Stimulated activated CD8-positive, alpha-beta memory T cell treated with anti-CD3 and anti-CD28 coated beads, Interleukin-2, amount 100 ng/mL, for 1 hour (primary cell): ENCODE measurements at places on chromosomes 1 and 21.

DNA sequence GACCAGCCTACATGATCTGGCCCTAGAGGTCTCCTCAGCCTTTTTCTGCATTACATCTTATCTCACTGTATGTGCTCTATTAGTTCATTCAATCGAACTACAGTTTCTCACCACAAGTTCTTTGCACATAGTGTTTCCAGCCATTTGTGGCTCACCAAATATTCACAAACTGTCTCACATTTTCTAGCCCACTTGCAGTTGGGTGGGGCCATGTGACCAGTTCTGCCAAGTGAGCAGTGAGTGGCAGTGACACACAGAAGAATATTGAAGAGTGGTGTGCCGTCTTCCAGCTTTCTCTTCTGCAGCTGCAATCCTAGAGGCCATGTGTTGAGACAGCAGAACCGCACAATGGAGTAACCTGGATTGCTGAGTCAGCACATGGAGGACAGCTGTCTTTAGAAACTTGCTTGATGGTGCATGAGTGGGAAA, 103.2 kb upstream of the ZNF644 start:
- DNase-seq: no peak

- DNase-seq: no peak
Measured at GRCh38 chr1:214135886-214136285, 145.1 kb upstream of the SMYD2 start.

DNA sequence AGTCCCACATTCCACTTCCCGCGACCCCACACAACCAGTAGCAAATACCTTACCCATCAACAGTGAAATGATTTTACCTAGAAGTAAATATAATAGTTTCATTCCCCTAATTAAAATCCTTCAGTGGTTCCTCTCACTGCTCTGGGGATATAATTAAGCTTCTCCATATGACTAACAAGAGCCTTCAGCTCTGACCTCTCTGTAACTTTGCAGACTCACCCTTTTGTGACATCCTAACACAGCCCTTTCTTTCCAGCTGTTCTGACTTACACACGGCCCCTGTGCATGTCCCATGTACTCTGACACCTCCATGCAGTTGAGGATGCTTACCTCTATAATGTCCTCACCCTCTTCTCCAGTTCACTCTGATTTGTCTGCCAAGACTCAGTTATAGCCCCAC, 137.3 kb upstream of the SPAG17 start:
- no peak for DNase-seq

DNA sequence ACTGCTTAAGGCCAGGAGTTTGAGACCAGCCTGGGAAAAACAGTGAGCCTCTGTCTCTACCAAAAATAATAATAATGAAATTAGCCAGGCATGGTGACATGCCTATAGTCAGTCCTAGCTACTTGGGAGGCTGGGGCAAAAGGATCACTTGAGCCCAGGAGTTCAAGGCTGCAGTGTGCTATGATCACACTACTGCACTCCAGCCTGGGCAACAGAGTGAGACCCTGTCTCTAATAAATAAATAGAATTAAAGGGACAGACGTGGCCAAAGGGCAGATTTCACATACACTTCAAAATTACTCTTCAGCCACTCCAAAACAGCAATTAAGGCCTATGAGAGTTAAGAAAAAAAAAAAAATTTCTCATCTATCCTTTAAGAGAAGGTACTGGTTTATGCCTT, 45.7 kb downstream of the GATAD2B start:
- DNase-seq: no peak

- DNase-seq: no peak
Measured at GRCh38 chr1:64866689-64867088, 99.7 kb downstream of the JAK1 start.

DNA sequence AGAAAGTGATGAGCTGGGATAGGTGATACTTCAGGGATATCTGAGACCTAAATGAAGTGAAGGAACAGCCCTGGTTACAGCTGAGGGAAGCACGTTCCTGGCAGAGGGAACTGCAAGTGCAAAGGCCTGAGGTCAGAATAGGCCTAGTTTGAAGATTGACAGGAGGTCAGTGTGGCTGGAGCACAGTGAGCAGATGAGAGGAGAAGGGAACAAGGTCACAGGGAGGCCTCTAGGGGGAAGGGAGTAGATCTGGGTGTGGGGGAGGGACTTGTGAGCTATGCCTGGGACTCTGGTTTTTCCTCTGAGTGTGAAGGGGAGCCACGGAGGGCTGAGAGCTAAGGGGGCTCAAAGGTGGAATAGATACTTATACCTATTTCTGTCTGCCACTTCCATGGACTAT, 736.4 kb downstream of the MATN1 start:
- DNase-seq: no peak

DNA sequence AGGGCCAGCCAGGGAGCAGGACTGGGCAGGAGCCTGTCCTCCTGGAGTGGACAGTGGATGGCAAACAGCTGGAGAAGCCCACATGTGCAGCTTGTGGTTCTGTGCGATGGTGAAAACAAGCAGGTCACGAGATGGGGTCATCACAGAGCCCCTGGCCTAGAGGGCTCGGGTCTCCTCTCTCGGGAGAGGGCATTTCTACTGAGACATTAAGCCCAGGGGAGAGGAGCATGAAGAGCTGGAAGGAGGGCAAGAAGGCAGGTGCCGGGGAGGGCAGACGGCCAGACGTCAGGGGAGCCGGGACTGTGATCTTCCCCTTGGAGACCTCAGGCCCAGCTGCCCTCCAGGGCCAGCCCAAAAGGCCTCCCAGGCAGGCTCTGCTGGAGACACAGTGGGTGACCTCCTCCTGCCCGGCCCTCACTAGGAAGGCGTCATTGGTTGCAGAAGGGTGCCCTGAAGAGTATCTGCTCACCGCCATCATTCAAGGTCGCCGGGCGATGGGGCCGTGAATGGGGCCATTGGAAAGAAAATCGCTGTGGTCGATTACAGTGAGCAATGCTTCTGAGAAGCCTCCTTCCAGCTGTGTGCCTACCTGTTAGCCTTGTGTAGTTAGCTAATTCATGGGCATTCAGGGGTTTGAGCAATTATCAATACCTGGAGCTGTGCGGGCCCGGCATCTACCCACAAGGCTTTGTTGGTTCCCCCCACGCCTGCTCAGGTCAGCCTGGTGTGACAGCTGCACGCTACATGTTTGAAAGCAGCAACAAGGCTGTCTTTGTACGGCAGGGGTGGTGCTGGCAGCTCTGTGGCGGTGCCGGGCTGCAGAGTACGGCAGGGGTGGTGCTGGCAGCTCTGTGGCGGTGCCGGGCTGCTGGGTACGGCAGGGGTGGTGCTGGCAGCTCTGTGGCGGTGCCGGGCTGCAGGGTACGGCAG, 72.3 kb upstream of the ACTRT2 start:
- DNase-seq: no peak

GRCh38 chr1:52947490-52947889, 20.4 kb downstream of the SCP2 start:
- no peak for DNase-seq

DNA sequence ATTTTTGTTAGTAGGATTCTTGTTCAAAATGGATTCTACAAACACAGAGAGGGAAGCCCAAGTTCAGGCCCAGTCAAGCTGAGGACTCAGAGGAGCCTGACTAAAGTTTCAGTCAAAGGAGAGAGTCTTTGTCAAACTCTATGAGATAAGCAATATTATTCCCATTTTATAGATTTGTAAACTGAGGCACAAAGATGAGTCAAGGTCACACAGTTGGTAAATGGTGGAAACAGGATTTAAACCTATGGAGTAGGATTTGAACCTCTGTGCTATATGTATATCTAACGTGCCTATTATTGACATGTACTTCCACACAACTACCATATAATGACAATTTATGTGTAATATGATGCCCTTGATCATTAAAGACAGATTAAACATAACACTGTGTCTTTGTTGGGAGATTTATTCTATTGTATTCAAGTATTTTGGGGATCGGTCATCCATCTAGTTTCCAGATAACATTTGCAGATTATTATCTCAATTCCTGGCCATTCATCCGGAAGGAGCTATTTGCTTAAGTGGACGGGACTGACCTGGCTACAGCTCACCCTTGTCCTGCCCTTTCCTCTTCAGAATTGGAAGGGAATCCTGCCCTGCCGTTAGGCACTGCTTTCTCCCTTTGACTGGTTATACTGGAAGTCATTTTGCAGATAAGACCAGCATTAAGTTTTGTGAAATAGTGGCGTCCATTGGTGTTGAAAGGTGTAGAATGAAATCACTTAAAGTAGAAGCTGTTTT, 86.1 kb upstream of the LMO4 start:
- DNase-seq: no peak

GRCh38 chr1:230005040-230005439, 62.0 kb upstream of the GALNT2 start:
- DNase-seq: no peak

- DNase-seq: no peak
Measured at GRCh38 chr1:2242814-2243725, 15.0 kb downstream of the SKI start.

- no peak for DNase-seq
Measured at GRCh38 chr1:166080277-166080966, 86.4 kb downstream of the FAM78B start.

DNA sequence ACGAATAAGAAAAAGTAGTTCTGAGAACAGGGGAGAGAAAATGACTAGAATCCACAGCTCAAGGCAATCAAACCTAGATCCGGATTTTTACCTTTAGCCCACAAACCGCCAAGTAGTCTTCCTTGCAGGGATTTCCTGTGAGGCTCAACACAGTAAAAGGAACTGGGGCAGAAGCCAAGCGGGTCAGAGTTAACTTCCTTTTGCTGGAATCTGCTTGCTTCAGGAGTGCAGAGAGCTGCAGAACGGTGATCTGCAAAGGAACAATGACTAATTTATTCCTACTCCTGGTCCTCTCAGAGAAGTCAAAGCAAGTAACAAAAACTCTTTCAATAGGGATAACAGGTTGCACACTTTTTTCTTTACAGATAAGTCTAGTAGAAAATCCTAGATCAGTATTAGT, 53.4 kb downstream of the UBR4 start:
- no peak for DNase-seq

- DNase-seq: no peak
Measured at GRCh38 chr1:109762821-109763645, 690 bp downstream of the EPS8L3 start.

DNA sequence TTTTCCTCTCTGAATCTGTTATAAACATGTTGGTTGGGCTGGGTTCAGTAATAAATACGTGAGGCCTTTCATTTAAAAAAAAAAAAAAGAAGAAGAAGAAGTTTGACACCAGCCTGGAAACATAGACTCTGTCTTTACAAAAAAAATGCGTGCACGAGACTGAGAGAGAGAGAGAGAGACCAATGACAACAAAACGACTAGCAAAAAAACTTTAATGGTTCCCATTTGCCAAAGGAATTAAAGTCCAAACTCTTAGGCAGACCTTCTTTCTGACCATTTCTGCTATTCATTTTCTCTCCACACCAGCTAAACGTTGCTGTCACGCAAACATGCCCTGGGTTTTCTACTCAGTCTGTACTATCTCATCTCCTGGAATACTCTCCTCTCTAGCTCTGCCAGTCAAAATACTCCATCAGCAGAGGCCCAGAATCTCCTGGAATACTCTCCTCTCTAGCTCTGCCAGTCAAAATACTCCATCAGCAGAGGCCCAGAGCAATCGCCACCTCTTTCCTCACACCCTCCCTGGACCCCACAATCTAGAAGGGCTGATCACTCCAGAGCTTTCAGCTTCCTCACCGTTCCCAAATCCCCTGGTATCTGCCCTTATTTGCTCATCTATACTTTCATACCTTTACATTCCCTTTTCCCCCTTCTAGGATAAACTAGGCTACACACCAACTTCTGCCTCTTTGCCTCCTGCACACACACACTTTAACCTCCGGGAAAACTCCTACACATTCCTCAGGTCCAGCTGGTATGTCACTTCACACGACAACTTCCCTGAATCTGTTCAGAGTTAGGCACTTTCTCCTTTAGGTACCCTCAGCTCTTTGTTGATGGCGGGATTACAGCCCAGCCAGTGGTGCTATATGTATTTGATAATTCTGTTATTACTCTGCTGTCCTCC, 100.0 kb downstream of the CDC7 start:
- no peak for DNase-seq

DNA sequence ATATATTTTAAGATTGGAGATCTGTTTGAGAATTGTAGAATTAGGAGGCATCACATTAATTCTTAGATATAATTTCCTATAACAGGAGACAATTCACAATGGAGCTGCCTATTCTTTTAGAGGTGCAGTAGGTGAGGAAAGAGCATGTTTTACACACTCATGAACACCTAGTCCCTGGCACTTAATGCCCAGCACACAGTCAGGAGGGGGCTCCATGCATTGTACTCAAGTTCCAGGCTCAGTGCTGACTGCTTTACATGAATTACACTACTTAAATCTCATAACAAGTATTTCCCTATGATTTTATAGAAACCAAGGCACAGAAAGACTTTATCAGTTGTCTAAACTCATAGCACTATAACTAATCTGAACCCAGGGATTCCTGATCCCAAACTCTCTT, 360 bp upstream of the GBP3 start:
- no peak for DNase-seq

- no peak for DNase-seq
Measured at GRCh38 chr1:2977886-2978611, 43.2 kb upstream of the ACTRT2 start.

GRCh38 chr1:82849460-82849859, 1048.7 kb downstream of the ADGRL2 start:
- DNase-seq: no peak

DNA sequence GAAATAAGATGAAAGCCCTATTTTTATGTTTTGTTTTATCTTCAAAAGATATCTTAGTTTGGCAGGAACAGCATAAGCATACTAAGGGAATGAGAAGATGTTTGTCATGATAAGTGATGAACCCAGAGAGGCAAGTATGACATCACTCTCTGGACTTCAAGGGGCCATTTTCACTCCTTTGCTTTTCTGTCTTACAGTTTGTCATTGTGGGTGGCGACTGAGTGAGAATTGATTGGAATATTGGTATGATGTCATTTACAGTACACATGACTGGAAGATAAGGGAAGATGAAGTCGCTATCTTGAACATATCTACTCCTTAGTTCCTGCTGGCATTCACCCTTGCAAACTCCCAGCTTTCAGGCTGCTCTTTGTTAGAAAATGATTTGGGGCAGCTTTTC, 258.1 kb upstream of the RAB4A start:
- DNase-seq: no peak

GRCh38 chr1:10980841-10981727, 31.4 kb upstream of the TARDBP start:
- no peak for DNase-seq

GRCh38 chr1:210372931-210373627, 44.4 kb downstream of the HHAT start:
- no peak for DNase-seq

GRCh38 chr1:82785268-82785790, 984.6 kb downstream of the ADGRL2 start:
- no peak for DNase-seq
